ENCODE measurements at places on chromosomes 12 and 14.

- no peak for DNase-seq
Measured at GRCh38 chr14:41773536-41774279, 167.0 kb downstream of the LRFN5 start.

- DNase-seq = peak; percentile 67
Measured at GRCh38 chr14:23588884-23589598, 10.5 kb upstream of the JPH4 start.

- no peak for DNase-seq
Measured at GRCh38 chr12:51421266-51421884, 3.3 kb upstream of the SLC4A8 start.

DNA sequence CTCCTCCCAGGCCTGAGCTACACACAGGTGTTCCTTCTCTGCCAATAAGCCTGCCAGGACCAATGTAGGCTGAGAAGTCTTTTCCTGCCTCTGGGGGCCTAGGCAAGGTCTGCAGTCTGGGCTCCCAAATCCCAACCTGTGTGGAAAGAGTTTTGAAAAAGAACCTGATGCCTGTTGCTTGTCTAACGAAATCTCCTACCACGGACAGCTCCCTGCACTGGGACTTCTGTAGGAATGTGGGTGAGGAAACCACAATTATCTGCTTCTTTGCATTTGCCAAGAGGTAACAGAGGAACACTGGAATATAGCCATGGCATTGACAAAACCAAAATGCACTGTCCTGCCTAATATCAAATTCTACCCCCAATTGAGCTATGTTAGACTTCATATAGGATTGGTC lies 877.0 kb upstream of the TMEM132C start:
- no peak for DNase-seq

- peak; percentile 98 for DNase-seq
Measured at GRCh38 chr12:111405149-111405858, 419 bp upstream of the SH2B3 start.

DNA sequence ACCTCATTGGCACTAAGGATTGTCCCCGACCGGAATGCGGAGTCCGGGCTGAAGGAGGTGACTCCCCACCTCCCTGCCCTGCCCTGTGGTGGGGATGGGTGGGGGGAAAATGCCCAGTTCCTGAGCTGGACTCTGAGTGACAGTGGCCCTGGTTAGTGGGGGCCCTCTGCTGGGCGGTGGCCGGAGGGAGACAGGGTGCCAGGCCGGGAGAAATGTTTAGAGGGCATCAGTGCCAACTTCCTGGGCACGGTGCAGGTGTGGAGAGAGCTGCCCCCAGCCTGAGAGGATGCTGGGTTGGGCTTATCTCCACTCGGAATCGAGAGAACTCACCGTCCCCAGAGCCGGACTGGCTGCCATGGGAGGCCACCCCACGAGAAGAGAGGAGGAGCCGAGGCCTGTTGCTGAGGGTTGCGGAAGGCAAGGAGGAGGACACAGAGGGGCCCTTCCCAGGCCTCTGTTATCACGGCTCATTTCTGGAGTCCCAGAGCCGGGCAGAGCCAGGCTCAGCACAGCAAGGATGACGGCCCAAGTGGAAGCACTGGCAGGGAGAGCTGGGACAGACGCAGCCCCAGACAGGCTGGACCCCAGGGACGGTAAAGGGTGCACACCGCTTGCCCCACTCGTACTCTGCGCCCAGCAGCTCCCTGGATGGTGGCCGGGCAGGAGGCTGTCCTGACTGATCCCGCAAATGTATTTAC lies 156.7 kb downstream of the KIF26A start:
- DNase-seq = no peak

DNA sequence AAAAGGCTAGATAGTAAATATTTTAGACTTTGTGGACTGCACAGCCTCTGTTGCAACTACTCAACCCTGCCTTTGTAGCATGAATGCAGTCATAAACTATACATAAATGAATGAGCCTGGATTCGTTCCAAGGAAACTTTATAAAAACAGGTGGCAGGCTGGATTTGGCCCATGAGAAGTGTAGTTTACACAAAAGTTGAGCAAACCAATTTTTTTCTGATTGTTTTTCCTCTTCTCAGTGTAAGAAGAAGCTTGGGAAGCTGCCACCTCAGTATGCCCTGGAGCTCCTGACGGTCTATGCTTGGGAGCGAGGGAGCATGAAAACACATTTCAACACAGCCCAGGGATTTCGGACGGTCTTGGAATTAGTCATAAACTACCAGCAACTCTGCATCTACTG lies 9.5 kb downstream of the OAS1 start:
- DNase-seq = no peak

DNA sequence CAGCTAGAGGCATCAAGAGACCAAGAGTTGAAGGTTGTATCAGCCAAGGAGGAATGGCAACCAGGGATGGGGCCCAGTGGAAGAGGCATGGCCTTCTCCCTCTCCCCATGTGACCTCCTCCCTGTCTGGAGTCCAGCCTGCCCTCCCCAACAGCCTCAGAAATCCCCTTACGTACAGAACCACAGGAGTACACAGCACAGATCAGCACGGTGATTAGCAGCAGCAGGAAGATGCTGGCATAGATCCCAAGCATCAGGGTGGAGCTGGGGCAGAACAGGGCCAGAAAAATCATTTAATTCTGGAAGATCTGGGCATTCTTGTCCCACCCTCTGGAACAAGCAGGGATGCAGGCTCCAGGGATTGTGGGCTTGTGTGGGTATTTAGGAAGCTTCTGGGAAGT lies 14.4 kb downstream of the ADCY6 start:
- no peak for DNase-seq

DNA sequence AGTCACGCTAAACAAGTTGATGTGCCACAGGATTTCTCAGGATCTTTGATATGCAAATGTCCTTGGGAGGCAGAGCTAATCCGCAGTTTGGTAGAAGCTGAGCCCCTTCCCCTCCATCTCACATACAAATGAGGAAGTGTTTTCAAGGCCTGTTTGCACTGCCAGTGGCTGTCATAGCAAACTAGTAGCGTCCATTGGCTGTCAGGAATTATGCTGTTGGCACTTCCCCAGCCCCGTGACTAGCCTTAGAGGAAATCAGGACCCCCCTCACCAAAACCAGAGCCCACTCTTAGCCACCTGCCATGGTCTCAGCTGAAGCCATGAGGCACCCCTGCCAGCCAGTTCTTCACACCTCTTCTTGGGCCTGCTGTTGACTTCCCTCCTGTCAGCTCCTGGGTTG lies 253.9 kb downstream of the CACNA1C start:
- DNase-seq = no peak

DNA sequence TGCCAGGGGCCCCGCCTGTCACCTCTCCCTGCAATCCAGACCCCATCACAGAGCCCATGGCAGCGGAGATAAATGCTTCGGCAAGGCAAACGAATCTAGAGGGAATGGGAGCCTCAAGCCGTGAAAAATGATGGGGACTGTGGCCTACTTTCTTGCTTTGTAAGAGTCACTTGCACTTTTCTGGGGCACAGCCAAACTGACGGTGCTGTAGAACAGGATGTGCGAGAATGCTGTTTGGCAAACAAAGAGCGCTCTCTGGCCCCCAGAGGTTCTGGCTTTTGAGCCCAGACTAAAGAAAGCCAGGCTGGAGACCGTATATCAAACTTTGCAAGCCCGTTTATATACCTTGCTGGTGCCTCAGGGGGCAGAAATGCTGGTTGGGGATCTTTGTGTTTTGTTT lies 108.7 kb downstream of the CACNA1C start:
- DNase-seq = no peak

- no peak for DNase-seq
Measured at GRCh38 chr14:52602131-52602530, 49.5 kb downstream of the GPR137C start.
